EL (cell line): ENCODE measurements at places on chromosomes 2 and 18.

GRCh38 chr18:63073481-63073880 is 246.1 kb downstream of the BCL2 start:
- no peak for DNase-seq

DNA sequence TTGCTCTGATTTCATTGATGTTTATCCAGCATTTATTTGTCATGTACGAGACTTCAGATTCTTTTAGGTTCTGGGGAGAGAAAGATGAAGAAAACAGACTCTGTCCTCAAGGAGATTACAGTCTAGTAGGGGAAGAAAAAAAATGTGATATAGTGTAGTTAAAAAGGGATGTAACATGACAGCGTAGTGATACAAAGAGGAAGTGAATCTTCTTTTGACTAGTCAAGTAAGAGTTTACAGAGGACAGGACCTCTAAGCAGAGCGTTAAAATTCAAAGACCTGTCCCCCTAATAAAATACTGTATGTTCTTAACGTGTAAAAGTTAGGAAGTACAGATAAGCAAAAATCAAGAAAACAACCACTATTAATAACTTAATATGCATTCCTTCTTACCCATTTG is 47.7 kb downstream of the NCOA1 start:
- no peak for DNase-seq

DNA sequence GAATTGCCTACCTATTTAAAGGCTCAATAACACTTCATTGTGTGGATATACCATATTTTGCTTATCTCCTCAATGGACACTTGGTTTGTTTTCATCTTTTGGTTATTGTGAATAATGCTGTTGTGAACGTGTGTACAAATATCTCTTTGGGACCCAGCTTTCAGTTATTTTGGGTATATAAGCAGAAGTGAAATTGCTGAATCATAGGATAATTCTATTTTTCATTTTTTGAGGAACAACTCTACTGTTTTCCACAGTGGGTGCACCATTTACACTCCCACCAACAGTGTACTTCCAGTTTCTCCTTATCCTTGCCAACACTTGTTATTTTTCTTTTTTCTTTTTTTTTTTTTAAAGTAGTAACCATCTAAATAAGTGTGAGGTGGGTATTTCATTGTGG is 29.0 kb downstream of the PTPN4 start:
- DNase-seq = no peak

DNA sequence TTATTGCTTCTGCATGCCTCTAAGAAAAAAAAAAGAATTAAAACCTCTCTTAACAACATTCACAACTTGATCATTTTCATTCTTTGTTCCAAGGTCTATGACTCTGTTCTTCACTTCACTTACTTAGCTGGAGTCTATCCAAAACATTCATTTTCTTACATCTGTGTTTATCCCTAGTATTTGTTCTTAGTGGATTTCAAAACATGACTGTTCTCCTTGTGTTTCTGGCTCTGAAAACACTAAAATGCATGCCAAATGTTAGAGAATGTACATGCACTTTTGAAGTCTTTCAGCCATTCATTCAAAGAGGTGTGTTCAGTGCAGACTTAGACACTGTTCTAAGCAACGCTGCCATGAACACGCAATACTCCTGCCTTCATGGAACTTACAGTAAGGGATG is 138.8 kb downstream of the CNTNAP5 start:
- no peak for DNase-seq

GRCh38 chr18:49486134-49486533 is 900 bp downstream of the C18orf32 start:
- no peak for DNase-seq

GRCh38 chr2:98710734-98711133 is 20.2 kb downstream of the MGAT4A start:
- no peak for DNase-seq

DNA sequence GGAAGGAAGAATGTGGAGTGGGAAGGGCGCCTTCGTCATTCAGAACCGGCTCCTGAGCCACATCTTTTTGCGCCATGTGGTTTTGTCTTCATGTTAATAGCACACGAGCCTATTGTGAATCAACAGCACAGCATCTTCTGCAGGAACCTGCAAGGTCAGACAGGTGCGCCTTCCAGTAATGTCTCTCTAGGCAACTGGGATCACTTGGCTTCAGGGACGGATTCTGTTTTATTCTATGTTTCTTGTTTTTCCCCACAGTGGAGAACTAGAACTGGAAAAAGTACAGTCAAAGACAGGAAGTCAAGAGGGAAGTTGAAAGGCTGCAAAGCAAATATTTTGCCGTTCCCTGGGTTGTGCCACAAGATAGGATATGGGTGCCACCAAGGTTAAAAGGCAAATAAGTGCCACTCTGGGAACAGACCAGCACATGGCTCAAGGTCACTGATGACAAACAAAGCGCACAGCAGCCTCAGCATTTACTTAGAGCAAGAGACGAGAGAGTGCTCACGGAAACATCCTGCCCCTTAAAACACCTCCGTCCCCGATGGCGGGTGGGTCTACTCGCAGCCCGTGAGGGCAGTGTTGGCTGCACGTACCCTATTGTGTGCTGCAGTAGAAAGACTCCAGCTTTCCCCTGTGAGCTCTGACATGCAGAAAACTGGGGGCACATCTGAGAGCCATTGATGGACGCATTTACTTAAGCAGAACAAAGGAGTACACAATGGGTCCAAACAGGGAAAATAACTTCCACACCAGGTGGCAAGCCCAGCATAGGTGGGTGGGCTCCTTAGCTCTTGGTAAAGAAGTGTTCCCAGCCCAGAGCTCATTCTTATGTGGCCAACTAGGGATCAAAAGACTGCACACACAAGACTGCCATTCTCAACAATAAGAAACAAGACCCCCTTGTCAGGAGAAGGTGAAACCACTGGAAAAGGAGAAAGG is 107.2 kb upstream of the PARD3B start:
- DNase-seq = no peak

DNA sequence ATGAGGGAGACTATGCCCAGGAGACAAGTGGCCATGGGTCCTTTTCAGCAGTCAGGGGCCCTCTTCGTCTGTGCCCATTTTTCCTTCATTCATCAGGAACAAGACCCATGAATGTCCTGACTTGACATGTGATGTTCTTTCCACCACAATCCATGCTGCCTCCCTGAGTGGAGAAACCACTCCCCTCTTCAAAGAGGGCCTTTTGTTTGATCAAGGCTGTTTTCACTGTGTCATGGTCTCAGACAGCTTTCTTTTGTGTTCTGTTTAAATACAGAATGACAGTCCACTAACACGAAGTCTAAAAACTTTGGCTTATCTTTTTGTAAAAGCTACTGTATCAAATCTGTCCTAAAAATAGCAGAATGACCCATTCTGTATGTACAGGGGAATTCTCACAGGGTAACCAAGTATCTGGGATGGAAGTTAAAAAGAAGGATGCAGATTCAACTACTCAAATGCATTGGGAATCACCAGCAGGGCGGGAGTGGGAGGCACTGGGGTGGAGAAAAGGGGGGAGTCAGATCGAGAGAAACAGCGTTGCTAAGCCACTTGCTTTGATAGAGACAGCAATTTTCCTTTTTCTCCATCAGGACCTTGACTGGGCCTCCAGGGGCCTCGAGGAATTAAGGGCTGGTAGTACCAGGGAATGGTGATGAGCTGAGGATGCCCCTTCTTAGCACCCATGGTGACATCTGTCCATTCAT is 13.9 kb downstream of the LRP2 start:
- DNase-seq = no peak

DNA sequence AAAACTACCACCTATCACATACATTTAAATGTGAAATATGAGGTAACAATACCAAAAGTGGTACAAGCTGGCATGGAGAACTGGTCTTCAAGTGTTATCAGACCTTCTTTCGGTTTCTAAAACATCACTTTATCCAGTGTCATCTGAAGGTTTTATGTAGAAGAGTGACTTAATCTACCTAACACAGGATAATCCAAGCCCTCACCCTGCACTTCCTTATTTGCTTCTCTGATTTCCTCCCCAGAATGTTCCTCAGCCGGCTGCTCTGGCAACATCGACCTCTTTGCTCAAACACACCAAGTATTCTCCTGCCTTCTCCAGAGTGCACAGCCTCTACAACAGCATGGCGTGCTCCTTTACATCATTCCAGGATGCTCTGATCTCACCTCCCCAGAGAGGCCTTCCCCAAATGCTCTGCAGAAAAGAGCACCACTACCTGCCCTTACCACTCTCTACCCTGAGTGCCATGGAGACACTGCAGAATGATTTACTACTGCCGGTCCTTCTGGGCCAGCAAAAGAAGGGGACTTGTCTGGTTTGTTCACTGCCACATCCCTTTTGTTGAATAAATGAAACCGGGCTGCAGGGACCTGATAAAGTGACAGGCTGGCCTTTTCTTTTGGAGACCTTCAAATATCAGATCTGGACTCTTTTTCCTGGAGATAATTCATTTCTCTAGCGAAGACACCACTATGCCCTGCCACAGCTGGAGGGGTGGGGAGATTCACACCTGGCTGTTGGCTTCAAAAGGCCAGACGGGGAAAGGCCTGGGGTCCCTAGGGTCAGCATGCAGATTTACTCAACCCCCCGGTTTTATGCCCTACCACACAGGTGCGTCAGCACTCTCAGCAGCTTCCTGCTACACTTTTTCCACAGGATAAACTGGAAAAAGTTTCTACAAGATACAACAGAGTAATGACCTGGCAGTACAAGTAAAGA is 42.0 kb downstream of the TTR start:
- DNase-seq = no peak

DNA sequence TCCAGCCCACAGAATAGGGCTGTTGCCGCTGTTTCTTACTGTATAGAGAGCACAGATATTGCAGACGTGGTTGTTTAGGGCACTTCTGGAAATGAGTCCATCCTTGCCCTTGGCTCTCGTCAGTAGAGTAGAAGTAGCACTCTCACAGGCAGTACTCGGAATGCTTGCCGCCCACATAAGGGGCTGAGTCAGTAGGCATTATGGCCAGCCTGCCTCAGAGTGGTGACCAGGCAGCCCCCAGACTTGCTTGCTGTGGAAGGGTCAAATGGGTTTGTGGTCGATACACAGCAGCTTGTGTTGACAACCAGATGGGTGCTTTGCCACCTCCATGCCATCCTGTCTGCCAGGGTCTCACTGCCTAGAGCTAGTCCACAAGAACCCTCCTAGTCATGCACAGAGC is 38.7 kb downstream of the PLEKHB2 start:
- DNase-seq = no peak

DNA sequence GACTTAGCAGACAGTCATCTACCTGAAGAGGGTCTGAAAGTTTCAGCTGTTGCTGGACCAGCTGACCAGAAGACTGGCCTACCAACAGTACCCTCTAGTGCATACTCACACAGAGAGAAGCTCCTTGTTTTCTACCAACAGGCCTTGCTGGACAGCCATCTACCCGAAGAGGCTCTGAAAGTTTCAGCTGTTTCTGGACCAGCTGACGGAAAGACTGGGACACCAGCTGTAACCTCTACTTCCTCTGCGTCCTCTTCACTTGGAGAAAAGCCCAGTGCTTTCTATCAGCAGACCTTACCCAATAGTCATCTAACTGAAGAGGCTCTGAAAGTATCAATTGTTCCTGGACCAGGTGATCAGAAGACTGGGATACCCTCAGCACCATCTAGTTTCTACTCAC is 63.2 kb downstream of the ALMS1 start:
- DNase-seq = no peak

GRCh38 chr2:199458009-199458805 is 468 bp upstream of the SATB2 start:
- peak; percentile 59 for DNase-seq

GRCh38 chr2:104408266-104408665 is 445.6 kb upstream of the POU3F3 start:
- no peak for DNase-seq

GRCh38 chr18:12479536-12479935 is 71.8 kb downstream of the PRELID3A start:
- DNase-seq = no peak

DNA sequence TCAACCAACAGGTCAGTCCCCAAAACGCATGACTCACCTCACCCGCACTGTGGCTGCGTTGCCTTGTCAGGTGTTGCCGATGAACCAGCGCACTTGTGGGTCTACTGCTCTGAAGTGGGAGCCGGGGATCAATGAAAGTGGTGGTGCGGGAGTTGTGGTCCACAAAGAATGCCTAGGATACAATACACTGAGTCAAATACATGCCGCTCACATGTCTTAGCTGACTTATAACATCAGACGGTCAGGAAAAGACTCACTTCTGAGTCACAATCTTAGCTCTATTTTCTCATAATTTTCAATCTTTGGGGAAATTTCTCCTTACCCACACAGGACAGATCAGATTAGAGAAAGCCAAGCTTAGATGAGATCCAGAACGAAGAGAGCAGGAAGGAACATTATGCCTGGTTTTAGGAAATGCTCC is 107.1 kb upstream of the STK17B start:
- DNase-seq = peak; percentile 85

DNA sequence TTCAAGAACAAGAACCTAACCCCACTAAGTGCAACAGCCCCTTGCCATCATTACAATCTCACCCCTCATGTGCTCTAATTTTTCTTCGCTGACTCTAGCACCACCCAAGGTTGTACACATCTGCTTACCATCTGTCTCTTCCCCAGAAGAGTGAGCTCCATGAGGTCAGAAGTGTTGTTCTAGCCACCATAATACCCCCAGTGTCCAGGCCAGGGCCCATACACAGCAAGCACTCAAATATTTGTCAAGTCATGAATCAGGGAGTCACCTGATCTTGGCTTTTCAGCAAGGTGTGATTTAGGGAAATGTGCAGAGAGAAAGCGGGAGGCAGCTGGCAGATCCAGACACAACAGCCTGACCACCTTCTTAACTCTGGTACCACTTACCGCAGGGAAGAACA is 5.7 kb downstream of the ERCC3 start:
- no peak for DNase-seq

DNA sequence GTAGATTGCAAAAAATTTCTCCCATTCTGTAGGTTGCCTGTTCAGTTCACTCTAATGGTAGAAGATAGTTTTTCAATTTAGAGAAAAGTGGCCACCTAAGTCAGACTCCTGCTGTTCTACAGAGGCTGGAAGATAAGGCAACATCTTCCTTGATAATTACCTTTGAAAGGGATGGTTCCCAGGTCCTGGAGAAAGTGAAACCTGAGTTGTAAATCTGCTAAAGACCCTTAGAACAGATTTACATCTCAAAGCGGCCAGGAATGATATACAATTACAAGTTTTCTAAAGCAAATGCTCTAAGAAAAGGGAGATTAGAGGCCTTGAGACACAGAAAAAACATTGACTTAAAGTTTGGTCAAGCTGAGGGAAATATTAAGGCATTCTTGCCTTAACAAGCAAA is 1350.2 kb upstream of the FAM98A start:
- no peak for DNase-seq

DNA sequence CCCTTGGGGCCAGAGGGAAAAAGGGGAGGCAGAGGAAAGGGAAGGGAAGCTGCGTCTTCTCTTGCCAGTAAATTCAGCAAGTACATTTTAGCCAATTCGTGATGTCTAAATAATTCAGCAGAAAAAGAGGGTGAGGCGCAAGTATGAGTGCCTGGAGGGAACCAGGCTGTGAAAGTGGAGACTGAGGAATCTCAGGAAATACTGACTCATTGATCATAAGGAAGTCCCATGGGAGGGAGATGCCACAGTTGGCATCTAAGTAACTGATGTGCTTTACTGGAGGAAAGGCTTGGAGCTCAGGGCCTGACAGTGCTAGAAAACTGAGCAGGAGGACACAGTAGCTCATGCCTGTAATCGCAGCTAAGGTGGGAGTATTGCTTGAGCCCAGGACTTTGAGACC is 31.1 kb downstream of the KIF5C start:
- peak; percentile 66 for DNase-seq

- DNase-seq = no peak
Observed at GRCh38 chr2:62178741-62179271, 17.1 kb upstream of the B3GNT2 start.

GRCh38 chr18:26804519-26804918 is 61.0 kb downstream of the AQP4 start:
- DNase-seq = no peak

- no peak for DNase-seq
Observed at GRCh38 chr2:216453955-216454614, 41.8 kb downstream of the SMARCAL1 start.
